ENCODE measurements at places on chromosomes 6 and 20. TPM values are rescaled to one million over a fixed set of nuclear protein-coding genes. Genes with fewer than 3 reads are reported as not detected.

HCRTR2 gene
- not detected for total RNA-seq

GRCh38 chr20:52490711-52491430 lies 299.3 kb upstream of the ZFP64 start:
- no peak for DNase-seq

GRCh38 chr20:25496165-25496967 lies 88.9 kb downstream of the GINS1 start:
- DNase-seq = no peak

GRCh38 chr6:121649951-121650350 lies 214.5 kb downstream of the GJA1 start:
- no peak for DNase-seq

SLC2A4RG gene
- 65.0 TPM for total RNA-seq

GRCh38 chr20:10263385-10264165 lies 44.9 kb downstream of the SNAP25 start:
- no peak for DNase-seq

DNA sequence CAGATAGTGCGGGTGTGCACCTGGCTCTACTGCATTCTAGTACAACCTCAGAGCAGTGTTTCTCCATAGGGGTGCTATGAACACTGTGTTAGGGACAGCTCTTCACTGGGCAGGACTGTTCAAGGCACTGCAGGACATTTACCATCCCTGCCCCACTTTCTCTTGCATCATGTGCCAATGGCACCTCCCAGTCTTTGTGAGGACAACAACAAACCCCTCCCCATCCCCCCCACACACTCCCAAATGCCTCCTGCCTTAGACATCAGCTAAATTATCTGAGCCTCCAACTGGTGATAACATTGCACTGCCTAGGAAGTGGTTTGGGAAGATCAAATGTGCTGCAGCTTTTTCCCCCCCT lies 98.9 kb downstream of the FYN start:
- no peak for DNase-seq

XKR7 gene
- 0.13 TPM for total RNA-seq

DNA sequence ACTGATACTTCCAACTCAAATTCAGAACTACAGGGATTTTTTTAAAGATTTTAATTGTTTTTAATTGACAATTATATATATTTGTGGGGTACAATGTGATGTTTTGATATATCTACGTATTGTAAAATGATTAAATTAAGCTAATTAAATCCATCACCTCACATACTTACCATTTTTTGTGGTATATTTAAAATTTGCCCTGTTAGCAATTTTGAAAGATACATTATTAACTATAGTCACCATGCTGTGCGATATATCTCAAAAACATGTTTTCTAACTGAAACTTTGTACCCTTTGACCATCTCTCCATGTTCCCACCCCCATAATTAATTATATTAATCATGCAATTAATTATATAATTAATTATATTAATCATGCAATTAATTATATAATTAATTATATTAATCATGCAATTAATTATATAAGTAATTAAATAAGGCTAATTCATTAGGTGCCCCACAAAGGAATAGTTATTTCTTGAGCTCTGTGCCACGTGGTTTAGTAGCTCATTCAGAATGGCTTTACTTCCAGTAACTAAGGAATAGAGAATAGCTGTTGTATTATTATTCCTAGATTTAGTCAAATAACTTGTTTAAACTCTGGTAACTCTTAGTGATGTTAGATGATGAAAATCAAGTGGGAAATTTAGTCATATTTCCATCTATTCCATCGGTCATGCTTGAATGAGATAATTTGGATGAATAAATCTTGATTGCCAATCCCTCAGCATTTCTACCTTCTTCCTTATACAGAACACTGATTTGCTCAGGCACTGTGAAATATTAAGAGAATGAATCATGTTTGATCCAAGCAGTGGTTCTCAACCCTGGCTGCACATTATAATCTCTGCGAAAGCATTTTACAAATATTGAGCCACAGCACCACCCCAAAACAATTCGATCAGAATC lies 25.1 kb downstream of the LOC128125822 start:
- no peak for DNase-seq

- no peak for DNase-seq
These were observed 12.0 kb upstream of the BICRAL start for GRCh38 chr6:42769836-42770235.

- DNase-seq = no peak
These were observed 23.1 kb downstream of the ELOVL2 start for GRCh38 chr6:11021003-11021402.

MCM3 gene
- 43.6 TPM for total RNA-seq

DNA sequence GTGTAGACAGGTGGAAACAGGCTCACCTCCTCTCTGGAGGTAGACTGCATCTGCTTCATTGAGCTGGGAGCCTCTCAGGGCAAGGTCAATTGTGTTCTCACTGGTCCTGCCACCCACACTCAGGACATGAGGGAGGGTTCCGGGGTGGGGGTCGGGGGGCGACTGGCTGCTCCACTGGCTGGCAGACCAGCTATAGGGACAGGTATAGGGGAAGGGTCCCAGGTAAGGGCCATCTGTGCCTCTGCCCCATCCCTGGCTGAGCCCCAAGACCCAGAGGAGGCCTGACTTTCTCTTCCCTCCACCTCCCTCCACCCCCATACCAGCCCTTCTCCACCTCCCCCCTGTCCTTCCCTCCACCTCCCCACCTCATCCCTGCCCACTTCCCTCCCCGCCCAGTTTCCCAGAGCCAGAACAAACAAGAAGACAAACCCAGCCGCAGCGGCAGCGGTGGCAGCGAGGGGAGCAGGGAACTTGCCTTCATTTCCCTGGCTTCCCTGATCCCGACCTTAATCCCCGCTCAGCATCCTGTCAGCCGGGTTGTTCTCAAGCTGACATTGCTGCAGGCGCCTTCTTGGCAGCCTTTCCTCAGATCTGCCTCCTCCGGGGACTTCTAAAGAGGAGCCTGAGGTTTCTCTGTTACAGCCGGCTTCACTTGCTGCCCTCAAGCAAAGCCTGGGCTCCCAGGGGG lies 18.3 kb upstream of the FOXP4 start:
- no peak for DNase-seq

GTSF1L gene
- not detected for total RNA-seq

GRCh38 chr20:35319192-35319870 lies 27.1 kb upstream of the FAM83C start:
- DNase-seq = no peak

DNA sequence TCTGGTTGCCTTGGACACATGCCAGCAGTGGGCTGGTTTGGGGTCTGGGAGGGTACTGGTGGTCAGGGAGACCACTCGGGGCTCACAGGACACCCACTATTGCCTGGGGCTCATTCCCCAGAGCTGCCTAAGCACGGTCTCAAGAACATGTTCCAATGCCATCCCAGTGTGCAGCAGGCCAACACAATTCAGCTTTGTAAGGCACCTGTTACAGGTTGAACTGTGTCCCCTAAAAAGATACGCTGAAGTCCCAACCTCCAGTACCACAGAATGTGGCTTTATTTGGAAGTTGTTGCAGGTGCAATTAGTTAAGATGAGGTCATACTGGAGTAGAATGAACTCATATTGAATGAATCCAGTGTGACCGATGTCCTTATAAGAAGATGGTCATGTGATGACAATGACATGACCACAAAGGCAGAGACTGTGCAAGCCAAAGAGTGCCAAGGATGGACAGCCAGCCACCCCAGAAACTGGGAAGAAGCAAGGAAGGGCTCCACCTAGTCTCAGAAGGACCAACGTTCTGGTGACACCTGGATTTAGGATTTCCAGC lies 13.5 kb upstream of the MAS1 start:
- no peak for DNase-seq

TFAP2D gene
- not detected for total RNA-seq

BPIFB1 gene
- not detected for total RNA-seq

GRCh38 chr6:153959276-153959675 lies 79.8 kb upstream of the OPRM1 start:
- DNase-seq = no peak

AK9 gene
- total RNA-seq = 15.0 TPM

- peak; percentile 6 for DNase-seq
These were observed 1.4 kb upstream of the MUC21 start for GRCh38 chr6:30981942-30982772.

- no peak for DNase-seq
These were observed 34.7 kb upstream of the ADGRF4 start for GRCh38 chr6:47663462-47664216.

DNA sequence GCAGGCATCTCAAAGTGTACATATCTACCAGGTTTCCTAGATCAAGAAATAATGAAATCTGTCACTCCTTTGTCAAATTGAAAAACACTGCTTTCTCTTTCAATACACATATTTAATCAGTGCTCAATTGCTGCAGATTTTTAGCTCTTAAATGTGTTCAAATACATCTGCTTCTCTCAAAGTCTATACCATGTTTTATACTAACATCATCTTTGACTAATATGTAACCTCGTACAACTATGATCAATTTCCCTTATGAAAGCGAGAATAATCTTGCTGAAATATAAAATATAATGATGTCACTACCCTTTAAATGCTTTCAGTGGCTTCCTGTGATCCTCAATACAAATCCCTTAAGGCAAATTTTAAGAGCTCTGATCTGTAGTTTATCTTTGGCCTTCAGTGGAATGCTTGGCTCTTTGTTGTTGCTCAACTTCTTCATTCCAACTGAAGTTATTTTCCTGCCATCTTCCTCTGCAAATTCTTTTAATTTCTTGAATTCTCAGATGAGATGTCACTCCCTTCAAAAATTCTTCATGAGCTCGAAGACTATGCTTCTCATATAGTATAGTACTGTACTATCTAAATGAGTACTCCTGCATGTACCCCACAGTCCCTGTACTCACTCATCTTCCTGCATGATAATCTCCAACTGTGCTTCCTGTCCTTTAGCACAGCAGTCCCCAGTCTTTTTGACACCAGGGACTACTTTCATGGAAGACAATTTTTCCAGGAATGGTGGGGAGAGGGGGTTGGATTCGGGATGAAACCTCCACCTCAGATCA lies 545.1 kb upstream of the GJE1 start:
- no peak for DNase-seq

TBX18 gene
- 0.82 TPM for total RNA-seq

- no peak for DNase-seq
These were observed 7.9 kb downstream of the LBP start for GRCh38 chr20:38354227-38354626.

TMEM244 gene
- not detected for total RNA-seq

- DNase-seq = no peak
These were observed 41.6 kb downstream of the VSTM2L start for GRCh38 chr20:37944456-37944981.

RPS6KA2 gene
- total RNA-seq = 21.3 TPM

GRCh38 chr20:18754030-18754652 lies 59.4 kb upstream of the SCP2D1 start:
- DNase-seq = no peak

DNA sequence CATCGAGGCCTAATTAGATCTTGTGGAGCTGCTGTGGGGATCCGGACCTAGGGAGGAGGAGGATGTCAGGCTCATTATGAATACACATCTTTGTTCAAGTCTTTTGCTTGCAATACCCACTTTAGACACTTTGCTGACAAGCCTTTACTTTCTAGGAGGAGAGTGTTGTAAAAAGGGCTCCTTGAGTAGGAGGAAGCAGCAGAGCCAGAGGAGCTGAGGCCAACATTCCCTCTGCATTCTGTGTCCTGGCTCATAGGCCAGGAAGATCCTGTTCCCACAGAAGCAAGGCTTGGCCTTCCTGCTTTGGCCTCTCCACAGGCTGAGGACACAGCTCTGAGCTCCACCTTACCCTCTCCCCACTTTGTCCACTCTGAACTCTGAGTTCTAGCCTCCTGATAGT lies 67.1 kb downstream of the TPD52L1 start:
- peak; percentile 28 for DNase-seq

Data from mucosa of descending colon (tissue), 3 donors.